ENCODE measurements at places on chromosomes 11 and 22.
A peak's percentile ranks its signal among the peaks of the same experiment; 100 is the strongest.

- no peak for DNase-seq
These were observed 199.4 kb upstream of the MTMR2 start for GRCh38 chr11:96123301-96123700.

DNA sequence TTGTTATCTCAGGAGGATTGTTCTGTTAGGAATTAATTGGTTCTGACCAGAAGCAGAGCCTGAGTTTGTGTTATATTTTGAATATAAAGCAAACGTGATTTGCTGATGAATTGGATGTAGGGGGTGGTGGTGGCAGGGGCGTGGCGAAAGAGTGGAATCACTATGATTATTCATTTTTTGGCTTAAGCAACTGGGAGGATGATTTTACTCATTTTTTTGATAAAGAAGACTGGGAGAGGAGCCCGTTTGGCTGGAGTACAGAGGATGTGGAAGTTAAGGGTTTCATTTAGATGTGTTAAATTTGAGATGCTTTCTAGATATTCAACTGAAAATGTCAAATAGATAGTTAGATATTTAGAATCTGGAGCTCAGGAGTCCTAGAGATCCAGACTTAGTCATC lies 83.4 kb upstream of the MYO18B start:
- DNase-seq, result no peak

GRCh38 chr11:118872403-118872821 lies 11.3 kb upstream of the CXCR5 start:
- peak; percentile 33 for DNase-seq

GRCh38 chr11:94283678-94284077 lies 20.7 kb upstream of the IZUMO1R start:
- DNase-seq, result no peak

DNA sequence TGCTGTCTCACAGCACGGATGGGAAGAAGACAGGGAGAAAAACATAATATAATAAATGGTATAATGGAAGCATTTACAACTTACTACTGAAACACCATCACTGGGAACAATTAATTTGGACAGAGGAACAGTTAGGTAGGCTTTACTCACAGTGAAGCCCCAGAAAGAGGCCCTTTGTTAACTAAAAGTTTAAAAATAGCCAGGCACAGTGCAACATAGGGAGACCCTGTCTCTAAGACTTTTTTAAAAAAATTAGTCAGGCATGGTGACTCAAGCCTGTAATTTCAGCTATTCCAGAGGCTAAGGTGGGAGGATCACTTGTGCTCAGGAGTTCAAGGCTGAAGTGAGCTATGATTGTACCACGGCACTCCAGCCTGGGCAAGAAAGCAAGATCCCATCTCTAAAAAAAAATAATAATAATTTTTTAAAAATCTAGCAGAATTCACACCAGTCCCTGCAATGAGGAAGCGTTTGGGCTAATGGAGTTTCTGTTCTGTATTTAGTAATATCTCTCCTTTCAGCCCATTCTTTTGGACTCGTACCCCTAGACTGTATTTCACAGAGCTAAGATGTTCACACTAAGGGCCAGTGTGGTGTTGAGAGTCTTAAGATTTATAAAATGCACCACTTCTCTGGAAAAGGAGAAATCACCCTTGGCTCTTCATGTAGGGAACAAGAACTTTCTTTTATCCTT lies 275.5 kb downstream of the SOX6 start:
- no peak for DNase-seq

DNA sequence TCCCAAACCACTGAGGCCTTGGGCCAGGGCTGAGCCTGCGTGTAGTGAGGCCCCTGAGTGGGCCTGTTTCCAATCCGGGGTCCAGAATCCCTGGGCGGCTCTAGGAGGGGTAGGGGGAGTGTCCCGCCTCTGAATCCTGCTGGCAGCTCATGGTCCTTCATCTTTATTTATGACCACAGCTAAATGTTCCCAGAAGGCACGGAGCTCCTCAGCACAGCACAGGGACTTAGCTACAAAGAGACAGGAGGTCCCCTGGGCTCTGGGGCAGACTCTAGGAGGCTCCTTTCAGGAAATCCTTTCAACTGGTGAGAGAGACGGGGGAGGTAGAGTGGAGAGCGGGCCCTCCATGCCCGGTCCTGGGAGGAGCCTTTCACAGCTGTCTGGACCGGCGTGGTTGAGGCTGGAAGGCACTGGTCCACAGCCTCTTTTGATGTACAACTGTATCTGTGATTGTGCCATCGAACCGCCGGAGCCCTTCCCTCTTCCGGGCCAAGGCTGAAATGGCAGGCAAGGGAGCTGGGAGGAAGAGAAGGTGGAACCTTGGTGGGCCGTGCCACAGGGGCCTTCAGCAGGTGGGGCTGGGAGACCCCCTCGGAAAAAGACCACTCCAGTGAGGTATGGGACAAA lies 46.8 kb downstream of the SCUBE1 start:
- no peak for DNase-seq

GRCh38 chr11:119065369-119065768 lies 2.2 kb upstream of the VPS11 start:
- DNase-seq, result peak; percentile 32

- DNase-seq, result no peak
These were observed at the start of gene ARRB1 for GRCh38 chr11:75351541-75351790. Gene ARRB1 (minus strand): TSS chr11:75351661. CDS start chr11:75351607, 54 bp downstream.

GRCh38 chr11:121508449-121508848 lies 55.7 kb upstream of the SORL1-AS1 start:
- no peak for DNase-seq

GRCh38 chr22:41364955-41365354 lies 16.8 kb upstream of the TEF start:
- no peak for DNase-seq

- no peak for DNase-seq
These were observed 347.2 kb upstream of the B3GAT1 start for GRCh38 chr11:134759274-134759673.

GRCh38 chr22:40955571-40955970 lies 4.4 kb downstream of the RBX1 start:
- no peak for DNase-seq

- DNase-seq, result no peak
These were observed 88.7 kb downstream of the STIM1 start for GRCh38 chr11:3944198-3944597.

- DNase-seq, result no peak
These were observed 44.0 kb downstream of the KIAA1671 start for GRCh38 chr22:24996420-24996952.

- no peak for DNase-seq
These were observed 13.5 kb downstream of the SCYL1 start for GRCh38 chr11:65538232-65538914.

DNA sequence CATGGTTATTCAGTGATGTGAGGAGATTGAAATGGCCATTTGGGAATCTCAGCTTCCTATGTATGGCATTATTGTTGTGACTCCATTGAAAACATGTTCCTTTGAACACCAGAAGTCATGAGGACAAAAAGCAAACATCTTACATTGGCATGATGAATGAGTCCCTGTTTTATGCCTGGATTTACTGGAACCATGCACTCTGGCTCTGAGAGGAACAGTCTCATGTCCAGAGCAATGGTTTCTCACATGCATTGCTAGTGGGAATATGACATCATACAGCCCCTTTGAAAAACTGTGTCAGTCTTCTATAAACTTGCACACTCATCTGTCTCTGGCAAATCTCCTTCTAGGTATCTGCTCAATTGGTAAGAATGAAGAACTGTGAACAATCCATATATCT lies 3.4 kb upstream of the KDM4F start:
- DNase-seq, result no peak

DNA sequence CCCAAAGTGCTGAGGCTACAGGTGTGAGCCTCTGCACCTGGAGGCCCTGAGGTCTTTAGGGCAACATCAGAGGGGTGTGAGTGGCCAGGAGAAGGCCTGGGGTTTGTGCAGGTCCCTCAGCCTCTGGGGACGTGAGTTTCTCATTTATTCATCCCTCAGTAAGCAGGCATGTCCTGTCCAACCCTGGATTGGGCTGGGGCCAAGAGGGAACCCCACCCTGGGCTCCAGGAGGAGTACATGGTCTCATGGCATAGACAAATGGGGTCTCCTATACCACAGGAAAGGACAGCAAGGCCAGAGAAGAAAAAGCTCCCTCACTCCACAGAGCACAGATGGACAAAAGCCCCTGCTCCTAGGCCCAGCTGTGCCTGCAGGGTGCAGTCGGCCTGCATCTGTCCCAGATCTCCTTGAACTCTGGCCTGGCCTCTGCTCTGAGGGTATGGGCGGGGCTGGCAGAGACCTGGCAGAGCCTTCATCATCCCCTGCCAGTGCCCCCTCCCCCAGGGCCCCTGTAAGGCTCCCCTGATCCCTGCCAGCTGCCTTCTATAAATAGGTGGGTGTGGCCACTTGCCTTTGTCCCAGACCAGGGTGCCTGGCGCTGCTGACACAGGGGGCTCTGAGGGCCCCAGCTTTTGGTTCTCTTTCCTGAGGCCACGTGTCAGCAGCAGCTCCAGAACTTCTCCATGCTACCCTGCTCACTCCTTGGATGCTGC lies 34.6 kb downstream of the A4GALT start:
- DNase-seq, result no peak

- DNase-seq, result no peak
These were observed 506.5 kb downstream of the MN1 start for GRCh38 chr22:27295040-27295439.

DNA sequence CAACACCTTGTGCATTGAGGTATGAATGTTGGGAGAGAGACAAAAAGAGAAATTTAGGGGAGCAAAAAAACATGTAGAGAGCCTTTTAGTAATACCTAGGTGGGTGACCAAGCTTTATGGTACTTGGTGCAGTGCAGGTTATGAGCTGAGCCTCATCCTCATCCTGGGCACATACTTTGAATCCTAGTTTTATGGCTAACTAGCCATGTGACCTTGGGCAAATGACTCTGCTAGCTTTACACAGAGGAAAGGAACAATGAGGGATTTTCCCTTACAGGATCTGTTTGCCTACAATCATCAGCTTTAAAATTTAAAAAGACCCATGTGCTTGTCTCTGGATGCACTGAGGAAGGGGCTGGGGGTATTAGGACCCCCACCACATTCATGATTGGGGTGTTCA lies 187.8 kb upstream of the ISX start:
- no peak for DNase-seq

GRCh38 chr22:29269230-29269604 lies 1.1 kb downstream of the EWSR1 start:
- DNase-seq, result no peak

GRCh38 chr22:21755851-21756284 lies 20.3 kb upstream of the YPEL1 start:
- DNase-seq, result no peak

DNA sequence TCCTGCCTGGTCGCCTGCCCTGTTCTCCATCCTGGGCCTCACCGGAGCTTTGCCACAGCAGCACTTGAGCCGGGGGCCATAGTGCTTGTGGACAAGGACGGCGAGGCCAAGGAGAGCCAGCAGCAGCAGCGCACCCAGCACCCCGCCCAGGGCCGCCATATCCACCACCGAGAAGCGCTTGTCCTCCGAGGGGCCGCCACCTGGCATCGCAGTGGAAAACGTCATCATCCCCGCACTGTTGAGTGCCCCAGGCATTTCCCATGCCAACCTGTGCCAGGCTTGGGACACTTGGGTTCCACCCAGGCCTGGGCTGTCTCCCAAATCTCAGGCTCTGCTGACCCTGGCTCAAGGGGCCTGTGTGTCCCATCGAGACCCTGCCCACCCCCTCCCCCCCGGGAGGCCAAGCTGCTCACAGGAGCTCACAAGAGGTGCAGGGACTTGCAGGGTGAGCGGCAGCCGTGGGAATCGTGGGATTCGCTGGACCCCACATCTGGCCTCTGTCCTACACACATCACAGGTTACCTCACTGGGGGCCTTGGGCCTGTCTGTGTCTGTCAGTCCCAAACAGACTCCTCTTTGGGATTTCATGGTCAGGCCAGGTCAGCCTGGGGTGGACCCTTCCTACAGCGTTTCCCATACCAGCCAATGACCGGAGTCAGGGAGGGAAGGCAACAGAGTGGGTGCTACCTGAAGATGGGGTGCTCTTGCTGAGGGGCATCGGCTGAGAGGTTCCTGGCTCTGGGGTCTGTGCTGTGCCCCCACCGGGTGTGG lies 2.3 kb upstream of the IRF7 start:
- DNase-seq, result no peak

- no peak for DNase-seq
These were observed 11.0 kb downstream of the CHST1 start for GRCh38 chr11:45654231-45655011.

DNA sequence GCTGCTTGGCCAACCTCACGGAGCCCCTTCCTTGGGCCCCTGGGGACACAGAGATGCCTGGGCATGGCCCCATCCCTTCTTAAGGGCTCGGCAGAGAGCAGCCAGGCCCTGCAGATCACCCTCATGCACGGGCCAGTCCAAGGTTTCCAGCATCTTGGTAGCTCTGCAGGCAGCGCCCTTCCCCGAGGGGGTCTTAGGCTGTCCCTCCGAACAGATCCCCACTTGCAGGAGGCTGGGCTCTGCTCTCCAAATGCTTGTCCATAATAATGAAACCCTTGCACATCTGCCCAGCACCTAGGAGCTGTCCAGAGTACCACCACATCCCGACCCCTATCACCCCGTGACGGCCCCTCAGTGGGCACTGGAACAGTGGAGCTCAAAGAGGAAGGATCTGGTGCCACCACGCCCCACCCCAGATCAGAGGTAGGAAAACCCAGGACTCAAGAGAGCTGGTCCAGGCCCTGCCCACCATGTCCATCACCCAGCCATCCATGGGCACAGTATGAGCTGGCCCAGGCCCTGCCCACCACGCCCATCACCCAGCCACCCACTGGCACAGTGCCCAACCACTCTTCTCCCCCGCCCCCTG lies 92.5 kb upstream of the PRR5 start:
- no peak for DNase-seq

- DNase-seq, result no peak
These were observed 16.0 kb downstream of the CDC45 start for GRCh38 chr22:19495562-19496323.

GRCh38 chr11:112748252-112748651 lies 213.0 kb upstream of the NCAM1 start:
- DNase-seq, result no peak

GRCh38 chr11:76209973-76210930 lies 4.0 kb upstream of the WNT11 start:
- DNase-seq, result no peak

GRCh38 chr22:46267431-46268279 lies at the start of gene TTC38:
Gene TTC38 (plus strand): TSS chr22:46268008. CDS start chr22:46268040, 32 bp downstream.
- DNase-seq, result no peak

GRCh38 chr22:16970446-16970845 lies 37.6 kb downstream of the GAB4 start:
- DNase-seq, result no peak

DNA sequence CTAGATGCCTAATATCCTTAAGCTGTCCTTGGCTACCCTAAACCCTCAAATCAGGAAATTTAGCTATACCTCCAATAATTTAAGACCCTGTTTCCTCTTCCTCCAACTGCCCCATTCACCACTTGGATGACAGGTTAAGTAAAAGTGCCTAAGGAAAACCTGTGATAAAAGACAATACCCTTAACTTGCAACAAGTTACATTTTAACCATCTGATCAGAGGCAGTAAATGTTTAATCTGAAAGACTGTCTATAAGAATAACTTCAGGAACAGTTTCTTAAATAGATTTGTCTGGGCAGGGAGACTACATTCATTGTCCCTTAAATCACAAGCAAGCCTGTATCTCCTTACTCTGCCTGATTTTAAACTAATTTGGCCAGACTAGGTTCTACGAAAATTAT lies 129.1 kb downstream of the APOL5 start:
- no peak for DNase-seq

- DNase-seq, result no peak
These were observed 20.8 kb downstream of the RSPH14 start for GRCh38 chr22:23121000-23121421.

Measured in activated CD4-positive, alpha-beta T cell treated with anti-CD3 and anti-CD28 coated beads, Interleukin-2, amount 50 U/mL, for 24 hours (primary cell).